ENCODE measurements at places on chromosomes 2 and 18.

- DNase-seq: no peak
Measured at GRCh38 chr18:46061387-46061786, 10.7 kb downstream of the PSTPIP2 start.

DNA sequence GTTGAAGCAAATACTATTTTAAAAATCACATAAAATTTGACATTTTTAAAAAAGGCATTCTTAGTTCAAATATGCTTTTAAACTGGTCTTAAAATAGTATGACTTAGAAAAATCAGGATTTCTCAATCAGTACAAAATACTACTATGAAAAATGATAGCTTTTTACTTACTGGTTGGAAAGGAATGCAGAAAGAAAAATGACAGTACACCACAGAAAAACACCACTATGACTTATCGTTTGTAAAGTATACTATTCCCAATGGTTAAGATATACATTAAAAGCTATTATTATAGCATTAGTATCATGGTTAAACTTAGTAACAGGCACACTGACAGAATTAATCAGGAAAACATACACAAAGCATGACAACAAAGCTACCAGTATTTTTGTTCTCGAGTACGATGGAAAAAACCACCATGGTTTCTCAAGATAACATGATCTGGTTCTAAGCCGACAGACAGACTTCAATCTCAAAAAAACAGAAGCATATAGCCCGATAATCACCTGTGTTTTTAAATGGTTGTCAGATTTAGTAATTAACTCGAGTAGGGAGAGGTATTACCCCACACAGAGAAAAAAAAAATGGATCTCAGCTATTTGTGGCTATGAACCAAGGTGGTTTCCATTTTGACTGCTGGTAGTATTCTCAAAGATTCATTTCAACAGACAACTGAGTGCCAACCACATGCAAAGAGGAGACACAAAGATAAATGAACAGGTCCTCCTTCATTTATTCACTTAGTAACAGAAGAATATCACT, 39.1 kb downstream of the CUL3 start:
- no peak for DNase-seq

GRCh38 chr2:42868874-42869273, 76.5 kb upstream of the HAAO start:
- DNase-seq: no peak

- DNase-seq: no peak
Measured at GRCh38 chr2:173286153-173286809, 68.4 kb upstream of the CDCA7 start.

DNA sequence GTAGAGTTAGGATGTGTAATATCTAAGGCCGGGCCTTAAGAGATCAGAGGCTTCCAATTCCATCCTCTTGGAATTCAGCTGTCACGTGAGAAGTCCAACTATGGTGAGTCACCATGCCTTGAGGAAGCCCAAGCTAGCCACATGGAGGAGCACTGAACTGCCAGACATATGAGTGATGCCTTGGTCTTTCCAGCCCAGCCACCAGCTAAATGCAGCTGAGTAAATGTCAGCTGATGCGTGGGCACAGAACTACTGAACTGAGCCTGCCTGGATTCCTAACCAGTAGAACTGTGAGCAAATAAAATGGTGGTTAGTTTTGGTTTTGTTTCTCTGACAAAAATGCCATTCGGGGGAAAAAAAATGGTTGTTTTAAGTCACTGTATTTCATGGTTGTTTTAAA, 153.7 kb upstream of the SERTAD2 start:
- DNase-seq: no peak

DNA sequence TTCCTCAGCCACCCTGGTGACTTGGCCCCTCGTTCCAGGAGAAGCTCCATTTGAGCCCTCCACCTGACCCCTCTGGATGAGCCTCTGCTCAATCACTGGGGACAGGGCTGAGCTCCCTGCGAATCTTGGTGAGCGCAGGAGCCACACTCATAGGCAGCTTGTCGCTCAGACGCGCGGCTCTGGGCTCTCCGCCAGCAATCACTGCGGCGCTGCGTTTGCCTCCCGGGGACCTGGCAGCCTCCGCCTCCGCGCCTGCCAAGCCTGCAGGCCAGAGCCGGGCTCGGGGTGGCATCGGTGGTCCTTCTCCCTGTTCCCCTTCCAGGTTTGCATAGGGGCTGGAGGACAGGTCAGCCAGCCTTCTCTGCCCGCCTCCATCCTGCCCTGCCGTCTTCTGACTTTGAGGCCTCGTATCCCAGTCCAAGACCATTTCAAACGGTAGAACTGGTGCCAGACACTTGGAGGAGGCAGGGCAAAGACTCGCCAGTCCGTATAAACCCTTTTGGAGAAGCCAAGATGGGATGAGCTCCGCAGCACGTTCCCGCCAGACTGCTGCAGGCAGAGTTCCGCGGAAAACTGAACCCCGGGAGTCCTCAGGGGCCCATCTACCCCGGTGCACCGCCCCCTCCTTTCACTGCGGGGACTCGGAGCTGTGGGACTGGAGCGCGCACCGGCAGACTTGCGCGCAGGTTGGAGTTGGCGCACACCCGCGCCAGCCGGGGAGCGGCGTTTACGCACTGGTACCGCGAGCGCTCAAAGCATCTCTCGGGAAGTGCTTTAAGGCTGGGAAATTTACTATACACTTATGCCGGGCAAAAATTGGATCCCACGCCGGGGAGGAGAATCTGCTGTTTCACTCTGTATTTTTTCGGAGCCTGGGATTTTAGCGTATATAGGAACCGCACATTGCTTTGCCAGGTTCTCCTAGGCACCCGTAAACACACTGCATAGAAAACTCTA, 1.1 kb upstream of the TACR1 start:
- no peak for DNase-seq

GRCh38 chr2:204967199-204967960, 422.1 kb downstream of the PARD3B start:
- peak; percentile 5 for DNase-seq

DNA sequence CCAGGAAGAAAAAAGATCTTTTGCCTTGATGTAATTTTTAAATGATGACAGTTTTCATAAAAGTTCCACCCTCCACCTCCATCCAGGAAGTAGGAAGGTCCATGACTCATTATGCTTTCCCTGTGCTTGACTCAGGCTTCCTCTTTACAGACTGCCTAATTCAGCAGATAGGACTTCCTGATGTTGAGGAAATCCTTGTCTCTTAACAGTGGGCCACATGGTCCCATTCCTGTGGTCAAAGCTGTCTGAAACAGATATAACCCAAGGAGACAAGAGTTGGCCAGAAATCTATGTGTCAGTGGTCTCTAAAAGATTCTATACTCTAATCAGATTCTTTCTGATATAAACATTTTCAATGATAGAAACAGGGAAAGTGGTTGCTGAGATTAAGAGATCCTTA, 119.1 kb downstream of the BAZ2B start:
- DNase-seq: no peak

DNA sequence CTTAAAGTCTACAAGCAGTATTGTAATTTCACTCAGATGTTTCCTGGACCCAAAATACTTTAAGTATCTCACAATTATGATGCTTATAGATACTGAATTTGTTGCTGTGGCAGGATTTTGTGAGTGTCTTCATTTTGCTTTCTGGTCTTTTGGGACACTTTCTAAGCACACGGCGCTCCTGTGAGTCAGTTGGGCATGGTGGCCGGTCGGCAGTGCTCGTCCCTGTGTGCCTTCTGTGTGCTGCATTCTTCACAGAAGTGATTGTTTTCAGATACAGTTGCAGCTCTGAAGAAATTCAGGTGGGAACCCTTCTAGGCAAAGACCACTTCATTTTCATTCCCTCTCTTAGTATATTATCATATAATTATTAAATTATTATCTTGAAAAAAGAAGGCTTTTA, 273.3 kb downstream of the ZNF407 start:
- DNase-seq: no peak

- DNase-seq: no peak
Measured at GRCh38 chr2:155157711-155158110, 459.2 kb downstream of the KCNJ3 start.

GRCh38 chr18:12315911-12316310, 7.9 kb downstream of the TUBB6 start:
- DNase-seq: no peak

DNA sequence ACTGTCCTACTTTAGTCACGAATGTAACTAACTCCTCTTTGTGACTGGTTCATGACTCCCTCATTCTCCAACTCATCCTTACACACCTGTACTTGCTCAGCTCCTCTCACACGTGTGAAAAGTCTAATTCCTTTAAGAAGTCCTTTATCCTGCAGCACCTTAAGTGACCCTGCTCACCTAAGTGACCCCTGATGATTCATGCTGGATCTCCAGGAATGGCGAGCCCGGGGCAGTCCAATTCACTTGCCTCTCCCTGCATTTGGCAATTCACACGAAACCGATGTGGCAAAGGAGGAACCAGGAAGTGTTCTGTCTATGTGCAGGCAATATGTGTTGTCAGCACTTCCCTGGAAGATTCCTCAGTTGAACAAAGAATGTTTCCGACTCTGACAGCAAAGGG, 189.8 kb upstream of the NABP1 start:
- DNase-seq: no peak

DNA sequence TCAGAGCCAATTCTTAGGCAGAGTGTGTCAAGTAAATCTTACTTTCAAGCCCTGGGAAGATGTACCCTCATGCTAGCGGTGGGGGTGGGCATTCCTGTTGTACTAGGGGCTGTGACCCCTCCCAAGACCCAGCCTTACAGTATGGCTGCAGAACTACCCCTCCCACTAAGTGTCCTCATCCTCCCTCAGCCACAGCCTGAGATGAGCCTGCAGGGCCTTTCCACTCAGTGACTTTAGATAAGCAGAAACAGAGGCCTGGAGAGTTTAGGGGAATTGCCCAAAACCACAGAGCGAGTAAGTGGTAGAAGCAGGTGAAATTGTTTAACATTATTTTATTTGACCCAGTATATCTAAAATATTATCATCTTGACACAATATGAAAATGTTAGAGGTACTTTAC, 36.6 kb downstream of the TTC32 start:
- no peak for DNase-seq

GRCh38 chr2:26982102-26982742, 11.8 kb downstream of the MAPRE3 start:
- DNase-seq: no peak

GRCh38 chr2:26598336-26598995, 42.7 kb downstream of the CIB4 start:
- DNase-seq: no peak

DNA sequence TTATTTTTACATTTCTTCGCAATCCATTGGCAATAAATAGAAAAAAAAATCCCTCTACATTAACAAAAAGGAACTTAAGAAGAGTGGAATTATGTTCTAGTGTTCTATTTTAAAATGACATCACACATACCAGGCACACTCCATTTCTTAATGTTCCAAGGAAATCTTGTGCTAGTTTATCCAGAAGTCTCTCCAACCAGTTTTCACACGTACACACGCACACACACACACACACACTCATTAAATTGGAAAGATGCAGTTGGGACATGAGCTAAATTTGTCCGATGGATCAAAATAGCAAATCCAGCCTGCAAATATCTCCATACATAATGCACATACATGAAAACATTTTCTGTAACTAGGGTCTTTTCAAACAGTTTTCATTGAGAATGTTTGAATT, 78.3 kb downstream of the KCNJ3 start:
- DNase-seq: no peak

- no peak for DNase-seq
Measured at GRCh38 chr2:27823135-27823534, 51.6 kb downstream of the MRPL33 start.

GRCh38 chr2:70735071-70735470, 32.9 kb downstream of the ADD2 start:
- DNase-seq: no peak

GRCh38 chr2:148590612-148591011, 53.9 kb upstream of the EPC2 start:
- no peak for DNase-seq

DNA sequence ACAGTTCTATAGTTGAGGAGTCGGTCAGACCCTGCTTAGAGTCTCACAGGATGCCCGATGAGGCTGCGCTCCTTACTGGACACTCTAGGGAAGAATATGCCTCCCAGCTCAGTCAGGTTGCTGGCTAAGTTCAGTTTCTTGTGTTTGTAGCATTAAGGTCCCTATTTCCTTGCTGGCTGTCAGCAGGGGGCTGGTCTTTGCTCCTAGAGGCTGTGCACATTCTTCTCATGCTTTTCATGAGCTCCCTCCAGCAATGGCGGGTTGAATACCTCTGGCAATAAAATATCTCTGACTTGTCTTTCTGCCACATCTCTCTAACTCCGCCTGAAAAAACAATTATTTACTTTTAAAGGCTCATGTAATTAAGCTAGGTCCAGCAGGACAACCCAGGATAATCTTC, 79.4 kb upstream of the DNAJC10 start:
- no peak for DNase-seq

- no peak for DNase-seq
Measured at GRCh38 chr2:37390777-37391176, 46.3 kb downstream of the QPCT start.

DNA sequence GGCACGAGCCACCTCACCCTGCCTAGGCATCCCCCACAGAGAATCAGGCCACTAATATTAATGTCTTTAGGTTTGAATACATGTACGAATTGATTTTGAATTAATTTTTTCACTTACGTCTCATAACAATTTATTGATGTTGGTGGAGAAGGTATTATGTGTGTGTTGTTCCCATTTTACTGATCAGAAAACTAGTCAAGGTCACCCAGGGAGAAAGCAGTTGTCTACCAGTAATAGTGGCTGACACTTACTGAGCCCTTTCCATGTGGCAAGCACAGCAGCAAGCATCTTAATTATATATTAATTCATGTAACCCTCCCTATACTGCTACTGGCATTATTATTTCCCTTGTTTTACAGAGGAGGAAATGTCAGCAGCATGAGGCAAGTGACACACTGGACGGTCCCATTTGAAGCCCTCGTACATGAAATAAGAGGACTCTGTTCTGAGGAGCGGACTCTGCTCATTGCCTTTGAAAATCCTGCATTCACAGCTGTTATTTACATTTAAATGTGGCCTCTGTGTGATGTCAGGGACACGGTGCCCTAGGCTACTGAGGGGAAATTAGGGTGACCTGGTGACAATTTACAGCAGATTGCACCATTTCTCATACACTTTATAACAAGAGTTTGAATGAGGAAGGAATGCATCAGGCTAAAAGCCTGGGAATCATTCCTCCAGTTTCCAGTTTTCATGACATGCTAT, 30.9 kb upstream of the KCNE4 start:
- no peak for DNase-seq

DNA sequence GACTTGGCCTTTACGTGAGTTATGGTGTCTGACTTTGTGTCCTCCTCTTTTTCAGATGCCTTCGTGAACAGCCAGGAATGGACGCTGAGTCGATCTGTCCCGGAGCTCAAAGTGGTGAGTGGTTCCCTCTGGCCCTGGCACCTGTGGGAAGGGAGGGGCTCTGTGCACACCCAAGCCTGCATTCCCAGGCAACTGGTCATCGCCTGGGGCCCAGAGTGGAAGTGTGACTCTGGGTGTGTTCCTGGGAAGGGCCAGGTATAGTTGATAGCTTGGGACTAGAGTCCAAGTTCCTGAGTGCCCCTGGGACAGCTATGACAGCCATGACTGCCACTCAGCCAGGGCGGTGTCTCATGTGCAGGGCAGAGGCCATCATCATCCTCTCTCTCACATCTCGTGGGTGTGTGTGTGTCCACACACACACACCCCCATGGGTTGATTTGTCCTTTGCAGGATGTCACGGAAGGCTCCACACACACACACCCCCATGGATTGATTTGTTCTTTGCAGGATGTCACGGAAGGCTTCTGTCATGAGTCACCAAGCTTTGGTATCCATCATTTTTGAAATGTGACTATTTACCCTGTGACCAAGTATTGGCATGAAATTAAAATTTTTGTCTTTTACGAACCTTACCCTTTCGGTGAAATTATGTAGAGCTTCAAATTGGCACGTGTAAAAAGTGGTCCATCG, 215.4 kb downstream of the AGAP1 start:
- DNase-seq: no peak

Measured in stimulated activated CD8-positive, alpha-beta memory T cell treated with anti-CD3 and anti-CD28 coated beads, Interleukin-15, amount 100 ng/mL, for 1 hour (primary cell).